ENCODE measurements at places on chromosomes 7 and 10.

- no peak for DNase-seq
These were observed 37.2 kb downstream of the NKX6-2 start for GRCh38 chr10:132748545-132749370.

- DNase-seq: peak; percentile 73
These were observed 237.2 kb upstream of the KAT6B start for GRCh38 chr10:74589226-74589673.

DNA sequence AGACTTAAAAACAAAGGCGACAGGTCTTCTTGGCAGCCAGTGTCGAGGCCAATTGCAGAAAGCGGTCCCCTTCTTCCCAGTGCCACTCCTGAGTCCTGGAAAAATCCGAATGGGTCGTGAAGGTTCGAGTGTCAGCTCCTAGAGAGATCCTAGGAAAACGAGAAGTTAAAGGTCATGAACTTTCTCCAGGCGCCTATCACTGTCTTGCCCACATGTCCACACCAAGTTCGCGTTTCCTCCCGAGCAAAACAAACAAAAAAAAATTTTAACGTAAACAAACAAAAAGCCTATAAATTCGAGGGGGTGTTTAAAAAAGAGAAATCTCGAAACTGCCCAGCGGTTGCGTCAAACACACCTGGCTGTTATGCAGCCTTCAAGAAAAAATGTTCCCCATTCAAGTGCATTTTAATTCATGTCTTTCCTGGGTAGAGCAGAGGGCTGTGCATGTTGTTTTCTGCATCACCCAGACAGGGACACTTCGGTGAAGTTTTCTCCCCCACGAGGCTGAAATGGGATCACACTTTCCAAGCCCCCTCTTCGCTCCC lies 1.5 kb downstream of the ARHGAP21 start:
- no peak for DNase-seq

DNA sequence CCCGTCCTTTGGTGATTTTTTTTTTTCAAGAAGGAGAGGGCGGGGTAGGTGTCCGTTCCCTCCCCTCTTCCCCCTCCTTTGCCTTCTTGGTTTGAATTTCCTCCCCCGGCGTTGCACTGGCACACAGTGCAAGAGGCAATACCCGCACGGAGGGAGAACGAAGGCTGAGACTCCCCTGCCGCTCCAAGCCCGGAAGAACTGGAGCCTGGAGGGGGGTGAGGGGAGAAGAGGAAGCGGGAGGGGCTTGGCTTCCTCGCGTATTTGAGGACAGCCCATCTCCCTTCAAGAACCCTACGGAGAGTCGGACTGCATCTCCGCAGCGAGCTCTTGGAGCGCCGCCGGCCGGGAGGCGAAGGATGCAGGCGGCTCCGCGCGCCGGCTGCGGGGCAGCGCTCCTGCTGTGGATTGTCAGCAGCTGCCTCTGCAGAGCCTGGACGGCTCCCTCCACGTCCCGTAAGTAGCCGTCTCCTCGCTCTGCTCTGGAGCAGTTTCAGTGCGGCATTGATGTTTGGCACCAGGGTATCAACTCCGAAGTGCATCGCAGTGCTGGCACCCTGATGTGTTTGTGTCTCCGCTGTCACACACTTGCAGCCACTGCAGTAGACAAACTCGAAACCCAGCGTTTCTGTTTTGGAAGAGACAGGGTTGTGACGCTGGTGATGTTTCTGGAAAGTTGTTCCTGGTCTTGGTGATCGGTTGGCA lies at the start of gene CNTNAP2:
Gene CNTNAP2 (plus strand): TSS at position 281 of the 702 bp plus-strand sequence. CDS start 76 bp downstream, at position 357.
- DNase-seq: no peak

GRCh38 chr10:89873055-89873454 lies 171.7 kb downstream of the KIF20B start:
- DNase-seq: no peak

DNA sequence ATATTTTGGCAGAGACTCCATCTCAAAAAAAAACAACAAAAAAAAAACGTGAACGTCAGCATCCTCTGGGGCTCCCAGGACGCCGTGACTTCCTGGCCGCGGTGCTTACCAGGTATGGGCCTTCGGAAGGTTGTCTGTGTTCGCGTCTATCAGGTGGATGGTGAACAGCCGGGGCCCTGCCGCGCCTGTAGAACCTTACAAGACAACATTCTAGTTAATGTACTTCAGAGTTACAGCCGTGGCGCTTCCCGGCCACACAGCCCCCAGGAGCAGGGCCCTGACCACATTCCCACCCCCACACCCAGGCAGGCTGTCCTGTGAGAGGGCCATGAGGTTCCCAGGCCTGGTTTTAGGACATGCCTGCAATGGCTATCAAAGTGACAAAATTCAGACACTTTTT lies 111.0 kb downstream of the SMURF1 start:
- no peak for DNase-seq

DNA sequence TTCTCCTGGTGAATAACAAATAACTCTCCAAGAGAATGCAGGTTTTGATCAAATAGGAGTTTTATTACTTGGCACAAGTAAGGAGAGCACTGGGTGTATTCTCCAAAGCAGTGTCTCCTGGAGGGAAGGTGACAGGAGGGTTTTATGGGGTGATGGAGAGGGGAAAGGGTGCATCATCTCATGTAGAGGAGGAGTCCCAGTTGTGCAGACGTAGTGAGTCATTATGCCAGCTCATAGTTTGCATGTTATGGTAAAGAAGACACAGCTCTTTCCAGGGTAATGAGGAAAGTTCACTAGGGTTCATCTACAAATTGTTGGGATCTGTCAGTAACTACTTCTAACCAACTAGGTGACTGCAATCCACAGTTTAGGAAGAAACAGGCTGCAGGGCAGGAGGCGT lies 347.9 kb upstream of the MEOX2 start:
- DNase-seq: no peak

- no peak for DNase-seq
These were observed 195.7 kb upstream of the PTN start for GRCh38 chr7:137539111-137539715.

DNA sequence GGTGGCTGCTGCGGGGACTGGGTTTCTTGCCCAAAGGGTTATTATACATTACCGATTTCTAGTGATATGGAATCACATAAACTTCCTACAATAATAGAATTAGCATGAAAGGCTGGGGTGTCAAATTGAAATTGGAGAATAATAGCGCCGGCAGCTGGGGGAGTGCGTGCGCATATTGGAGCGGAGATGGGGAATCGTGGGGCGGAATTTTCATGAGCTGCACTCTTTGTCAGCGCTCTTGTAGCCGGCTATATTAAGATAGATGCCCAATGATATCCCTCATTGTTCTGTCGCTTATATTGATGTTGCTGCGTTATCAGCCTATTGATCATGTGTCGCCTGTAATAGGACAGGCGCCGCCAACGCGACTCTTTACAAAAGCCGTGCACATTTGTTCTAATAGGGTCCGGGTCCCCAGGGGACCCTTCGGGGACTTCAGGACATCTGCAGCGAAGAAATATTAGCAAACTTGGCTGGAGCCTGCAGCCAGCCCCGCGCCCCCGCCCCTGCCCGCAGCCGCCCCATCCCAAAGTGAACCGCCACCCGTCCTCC lies 5.1 kb downstream of the UNCX start:
- DNase-seq: no peak

GRCh38 chr7:30468791-30469190 lies 9.8 kb downstream of the NOD1 start:
- DNase-seq: no peak

- DNase-seq: no peak
These were observed 143.4 kb downstream of the VPS50 start for GRCh38 chr7:93375603-93376002.

DNA sequence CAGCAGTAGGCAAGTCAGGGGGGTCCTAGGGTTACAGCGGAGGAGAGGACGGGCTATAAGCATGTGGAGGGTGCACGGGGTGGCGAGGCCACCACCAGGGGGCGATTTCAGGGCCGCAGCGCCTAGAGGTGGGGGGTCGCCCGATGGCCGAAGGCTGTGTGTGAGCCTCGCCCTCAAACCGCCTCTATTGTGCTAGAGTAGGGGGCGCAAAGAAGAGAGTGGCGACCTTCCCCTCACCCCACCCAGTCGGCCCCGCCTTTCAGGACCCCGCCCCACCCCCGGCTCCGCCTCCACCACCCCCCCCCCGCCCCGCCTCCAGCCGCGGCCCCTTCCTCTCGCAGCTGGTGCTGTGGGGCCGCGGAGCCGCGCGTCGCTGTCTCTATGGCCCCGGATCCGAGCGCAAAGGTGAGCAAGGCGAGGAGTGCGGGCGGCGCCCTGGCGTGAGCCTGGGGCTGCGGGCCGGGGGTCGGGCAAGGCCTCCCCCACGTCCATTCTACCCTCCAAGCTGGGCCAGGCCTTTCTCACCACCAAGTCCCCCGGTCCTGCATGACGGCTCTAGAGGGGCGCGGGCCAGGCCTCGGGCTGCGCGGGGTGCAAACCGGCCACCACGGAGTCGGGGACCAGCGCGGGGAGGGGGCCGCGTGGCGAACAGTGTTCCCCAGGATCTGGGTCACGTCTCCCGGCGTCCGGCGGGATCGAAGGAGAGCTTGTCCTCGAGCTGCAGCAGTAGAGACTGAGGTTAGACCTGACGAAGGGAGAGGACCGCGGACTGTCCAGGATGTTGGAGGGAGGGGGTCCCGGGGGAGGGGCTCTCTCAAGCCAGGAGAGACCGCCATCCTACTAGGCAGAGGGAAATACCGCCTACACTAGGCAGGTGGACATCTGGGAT lies at the start of gene SEMA4G:
Gene SEMA4G (plus strand): TSS at position 318 of the 889 bp plus-strand sequence. CDS start 3,409 bp downstream, outside the sequence.
- peak; percentile 29 for DNase-seq

- no peak for DNase-seq
These were observed 6.5 kb downstream of the TBRG4 start for GRCh38 chr7:45104844-45105587.

GRCh38 chr7:75756206-75756990 lies 15.6 kb downstream of the CCL26 start:
- no peak for DNase-seq

GRCh38 chr7:41003977-41004376 lies 698.9 kb downstream of the INHBA start:
- no peak for DNase-seq

- DNase-seq: no peak
These were observed 168.1 kb downstream of the ADARB2 start for GRCh38 chr10:1569208-1569607.

DNA sequence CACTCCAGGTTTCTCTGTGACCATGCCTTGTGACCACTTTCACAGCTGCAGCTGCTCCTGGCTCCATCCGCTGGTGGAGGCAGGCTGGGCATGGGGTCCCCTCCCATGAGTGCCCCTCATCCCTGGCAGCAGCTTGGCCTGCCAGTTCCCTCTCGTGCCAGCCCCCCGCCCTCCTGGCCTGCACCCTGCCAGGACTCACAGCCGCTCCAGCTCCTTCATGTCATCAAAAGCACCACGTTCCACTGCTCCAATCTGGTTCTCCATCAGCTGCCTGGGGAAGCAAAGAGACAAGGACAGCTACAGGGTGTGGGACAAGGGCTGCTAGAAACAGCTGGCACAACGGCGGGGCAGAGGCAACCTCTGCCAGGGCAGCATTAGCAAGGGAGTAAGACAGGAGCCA lies 22.6 kb downstream of the SLIT1 start:
- no peak for DNase-seq

DNA sequence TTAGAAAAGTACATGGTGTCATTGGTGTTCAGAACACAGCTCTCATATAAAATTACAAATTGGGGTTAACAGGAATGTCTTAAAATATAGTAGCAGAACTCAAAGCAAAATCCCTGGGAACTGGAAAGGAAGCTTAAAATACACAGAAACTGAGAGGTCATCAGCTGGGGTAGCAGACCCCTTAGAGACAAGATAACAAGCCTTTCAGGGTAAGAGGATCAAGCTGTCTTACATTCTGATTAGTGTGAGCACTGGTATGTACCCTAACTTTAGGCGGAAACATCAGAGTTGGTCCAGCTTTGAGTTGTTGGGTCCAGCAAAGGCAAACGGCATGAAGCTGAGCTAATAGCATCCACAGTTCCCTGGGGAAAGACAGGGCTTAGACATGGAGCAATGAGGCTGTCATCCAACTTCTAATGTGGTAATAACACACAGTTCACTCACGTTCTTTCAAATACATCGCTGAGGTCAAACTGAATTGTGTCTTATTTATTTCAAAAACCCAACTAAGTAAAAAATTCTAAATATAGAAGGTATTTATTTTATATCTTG lies 32.6 kb downstream of the ARHGAP21 start:
- DNase-seq: no peak

GRCh38 chr10:76242956-76243355 lies 811.5 kb downstream of the LRMDA start:
- DNase-seq: no peak

DNA sequence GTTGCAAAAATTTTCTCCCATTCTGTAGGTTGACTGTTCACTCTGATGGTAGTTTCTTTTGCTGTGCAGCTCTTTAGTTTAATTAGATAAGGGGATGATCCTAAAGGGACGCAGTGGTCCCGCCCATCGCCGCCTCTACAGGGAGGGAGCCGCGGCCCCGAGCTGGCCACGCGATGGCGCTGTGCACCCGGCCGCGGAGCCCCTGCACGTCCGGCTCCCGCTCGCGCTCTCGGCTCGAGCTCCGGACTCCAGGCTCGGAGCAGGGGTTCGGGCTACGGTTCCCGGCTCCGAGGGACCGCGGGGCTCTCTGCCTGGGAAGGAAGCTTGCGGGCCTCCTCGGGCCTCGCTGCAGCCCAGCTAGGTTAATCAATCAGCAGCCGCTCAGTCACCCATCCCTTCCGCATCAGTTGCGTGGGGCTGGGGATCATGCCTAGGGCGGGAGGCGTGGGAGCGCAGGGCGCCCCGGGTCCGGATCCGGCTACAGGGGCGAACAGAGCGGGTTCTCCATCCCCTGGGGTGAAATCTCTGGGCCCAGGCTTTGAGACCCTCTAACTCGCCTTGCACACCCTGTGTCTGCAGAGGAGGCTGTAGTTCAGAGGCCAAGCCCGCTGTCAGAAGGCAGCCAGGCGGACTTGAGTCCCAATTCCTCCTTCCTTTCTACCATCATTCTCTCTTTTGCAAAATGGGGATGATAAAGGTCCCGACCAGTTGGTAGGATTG lies 97.9 kb downstream of the WDR11 start:
- peak; percentile 34 for DNase-seq

DNA sequence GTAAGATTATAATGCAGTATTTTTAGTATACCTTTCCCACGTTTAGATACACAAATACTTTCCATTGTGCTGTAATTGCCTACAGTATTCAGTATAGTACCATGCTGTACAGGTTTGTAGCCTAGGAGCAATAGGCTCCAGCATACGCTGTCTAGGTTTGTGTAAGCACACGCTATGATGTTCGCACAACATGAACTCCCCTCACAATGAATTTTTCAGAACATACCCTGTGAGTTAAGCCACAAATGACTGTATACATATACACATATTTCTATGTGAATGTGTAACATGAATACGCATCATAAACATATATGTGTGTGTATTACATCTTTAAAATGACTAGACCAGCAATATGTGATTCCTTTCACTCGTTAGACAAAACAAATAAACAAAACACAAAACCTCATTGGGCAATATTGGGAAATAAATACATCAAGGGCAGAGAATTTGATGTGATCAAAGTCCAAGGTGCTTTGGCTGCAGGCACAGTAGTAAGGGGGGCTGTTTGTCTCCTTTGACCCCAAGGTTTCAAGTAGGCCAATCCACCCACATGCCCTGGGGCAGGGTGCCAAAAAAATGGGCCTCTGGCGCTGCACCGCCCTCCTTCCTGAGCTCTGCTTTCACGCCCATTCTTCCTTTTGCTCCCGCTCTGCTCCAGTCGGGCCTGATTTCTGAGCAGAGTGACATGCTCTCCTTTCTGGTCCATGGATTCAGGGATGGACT lies 33.9 kb downstream of the CHN2 start:
- no peak for DNase-seq

- DNase-seq: no peak
These were observed 2.6 kb downstream of the GOLGA7B start for GRCh38 chr10:97852277-97852676.

Measured in stimulated activated CD4-positive, alpha-beta T cell treated with anti-CD3 and anti-CD28 coated beads, TNF-alpha, amount 100 ng/mL, for 48 hours (primary cell).